Type B pancreatic cell (in vitro differentiated cells): ENCODE measurements at places on chromosomes 5 and 9. TPM values are rescaled to one million over a fixed set of nuclear protein-coding genes. Genes with fewer than 3 reads are reported as not detected.

MYMK gene
- not detected in 2 replicates for total RNA-seq

BNC2 gene
- 7.6 and 80.9 TPM in 2 replicates for total RNA-seq

DNA sequence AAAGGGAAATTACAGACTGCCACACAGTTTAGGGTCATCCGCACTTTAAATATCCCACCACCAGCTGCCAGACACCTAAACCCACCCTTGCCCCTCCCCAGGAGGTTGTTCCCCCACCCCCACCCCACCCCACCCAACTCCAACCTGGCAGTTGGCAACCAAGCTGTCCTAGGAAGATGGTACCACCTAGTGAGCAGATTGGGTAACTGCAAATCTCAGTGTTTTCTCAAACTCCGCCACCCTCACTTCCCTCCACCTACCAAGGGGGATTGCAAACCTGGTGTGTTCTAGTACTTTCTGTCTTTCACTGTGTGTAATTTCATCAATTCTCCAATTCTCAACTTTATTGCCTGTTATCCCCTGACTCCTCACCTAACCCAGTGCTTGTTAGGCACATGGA, 323.8 kb upstream of the IRX2 start:
- H3K27me3 ChIP-seq: peaks cover 5% of the 10 kb centered on the region
- H3K4me1 ChIP-seq: no peaks in the 10 kb centered on the region
- peaks cover 6% of the 10 kb centered on the region for H3K36me3 ChIP-seq
- H3K27ac ChIP-seq: no peak overlapping the region
- H3K4me3 ChIP-seq: no peak overlapping the region

SLC34A1 gene
- total RNA-seq: 0.12 and 0.22 TPM in 2 replicates

DMGDH gene
- 0.48 and 0.74 TPM in 2 replicates for total RNA-seq
